MM.1S (cell line): ENCODE measurements at places on chromosomes 3 and 15.
A peak's percentile ranks its signal among the peaks of the same experiment; 100 is the strongest.

- no peak for DNase-seq
Observed at GRCh38 chr3:126432361-126433104, 37.8 kb downstream of the CFAP100 start.

- DNase-seq = peak; percentile 83
Observed at GRCh38 chr3:10224794-10225665, 23.2 kb upstream of the TATDN2 start.

DNA sequence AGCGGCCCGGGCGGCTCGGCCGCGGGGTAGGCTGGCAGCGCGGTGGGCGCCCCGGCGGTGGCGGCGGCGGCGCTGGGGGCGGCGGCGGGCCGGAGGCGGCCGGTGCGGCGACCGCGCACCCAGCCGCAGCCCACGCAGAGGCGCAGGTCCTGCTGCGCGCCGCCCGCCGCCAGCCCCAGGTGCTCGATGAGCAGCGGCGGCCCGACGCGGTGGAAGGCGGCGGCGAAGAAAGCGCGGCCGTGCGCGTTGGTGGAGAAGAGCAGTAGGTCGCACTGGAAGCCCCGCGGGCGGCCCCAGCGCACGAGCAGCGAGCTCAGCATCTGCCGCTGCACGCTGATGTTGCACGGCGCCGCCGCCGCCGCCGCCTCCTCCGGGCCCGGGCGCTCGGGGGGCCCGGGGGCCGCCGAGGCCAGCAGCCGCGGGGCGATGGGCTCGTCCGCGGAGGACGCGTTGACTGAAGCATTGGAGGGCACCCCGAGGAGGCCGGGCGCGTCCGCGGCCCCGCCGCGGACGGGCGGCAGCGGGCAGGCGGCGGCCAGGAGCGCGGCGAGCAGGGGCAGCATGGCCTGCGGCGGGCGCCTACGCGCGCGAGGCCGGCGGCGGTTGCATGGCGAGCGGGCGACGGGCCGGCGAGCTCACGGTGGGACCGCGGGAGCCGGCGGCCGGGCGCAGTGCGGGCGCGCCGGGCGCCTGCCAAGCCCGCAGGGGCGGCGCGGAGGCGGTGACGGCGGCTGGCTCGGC is 452 bp downstream of the TMEM158 start:
- peak; percentile 54 for DNase-seq

DNA sequence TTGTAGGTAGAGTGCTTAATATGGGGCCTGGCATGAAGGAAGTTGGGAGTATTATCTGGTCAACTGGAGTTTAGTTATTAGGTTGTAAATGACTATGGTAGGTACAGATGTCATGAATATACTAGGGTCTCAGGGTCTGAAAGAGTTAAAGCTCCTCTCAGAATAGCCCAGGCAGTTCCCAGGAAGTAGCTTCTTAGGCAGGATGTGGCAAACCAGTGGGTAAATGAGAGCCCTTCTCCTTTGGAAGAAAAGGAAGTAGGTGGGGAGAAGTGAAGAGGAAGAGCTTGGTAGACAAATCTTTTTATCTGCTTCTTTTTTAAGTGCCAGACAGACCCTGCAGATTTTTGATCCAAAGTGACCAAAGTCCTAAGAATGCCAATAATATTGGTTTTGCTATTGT is 24.5 kb downstream of the MAP2K1 start:
- DNase-seq = no peak

DNA sequence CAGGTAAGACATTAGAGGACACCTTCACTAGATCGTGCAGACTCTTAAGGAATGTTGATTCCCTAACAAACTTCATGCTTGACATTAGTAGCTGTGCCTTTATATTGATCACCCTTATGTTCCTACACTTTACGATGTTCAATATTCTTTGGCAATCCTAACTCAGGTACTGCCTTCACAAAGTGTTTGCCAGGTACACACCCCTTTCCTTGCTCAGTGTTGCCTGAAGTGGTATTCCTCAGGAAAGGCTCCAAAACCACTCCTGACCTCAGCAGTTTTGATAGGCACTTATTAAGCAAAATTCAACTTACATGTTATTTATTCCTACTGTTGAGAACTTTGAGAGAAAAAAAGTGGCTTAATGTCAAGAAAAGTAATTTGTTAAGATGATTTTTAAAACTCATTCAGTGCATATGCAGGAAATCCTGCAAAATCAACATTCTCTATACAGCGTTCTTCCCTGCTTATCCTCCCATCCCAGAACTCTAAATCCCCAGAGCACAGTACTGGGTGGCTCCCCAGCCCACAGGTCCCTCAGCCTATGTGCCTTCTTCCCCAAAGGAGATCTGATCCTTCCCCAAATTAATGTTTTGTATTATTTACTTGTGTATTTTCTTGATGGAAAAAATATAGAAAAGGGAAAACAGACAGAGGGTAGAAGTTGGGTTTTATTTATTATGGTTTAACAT is 260.7 kb downstream of the MECOM start:
- DNase-seq = no peak

- no peak for DNase-seq
Observed at GRCh38 chr15:89822951-89823711, 8.5 kb upstream of the ANPEP start.

- DNase-seq = no peak
Observed at GRCh38 chr3:126527455-126528211, 3.7 kb downstream of the CHST13 start.

DNA sequence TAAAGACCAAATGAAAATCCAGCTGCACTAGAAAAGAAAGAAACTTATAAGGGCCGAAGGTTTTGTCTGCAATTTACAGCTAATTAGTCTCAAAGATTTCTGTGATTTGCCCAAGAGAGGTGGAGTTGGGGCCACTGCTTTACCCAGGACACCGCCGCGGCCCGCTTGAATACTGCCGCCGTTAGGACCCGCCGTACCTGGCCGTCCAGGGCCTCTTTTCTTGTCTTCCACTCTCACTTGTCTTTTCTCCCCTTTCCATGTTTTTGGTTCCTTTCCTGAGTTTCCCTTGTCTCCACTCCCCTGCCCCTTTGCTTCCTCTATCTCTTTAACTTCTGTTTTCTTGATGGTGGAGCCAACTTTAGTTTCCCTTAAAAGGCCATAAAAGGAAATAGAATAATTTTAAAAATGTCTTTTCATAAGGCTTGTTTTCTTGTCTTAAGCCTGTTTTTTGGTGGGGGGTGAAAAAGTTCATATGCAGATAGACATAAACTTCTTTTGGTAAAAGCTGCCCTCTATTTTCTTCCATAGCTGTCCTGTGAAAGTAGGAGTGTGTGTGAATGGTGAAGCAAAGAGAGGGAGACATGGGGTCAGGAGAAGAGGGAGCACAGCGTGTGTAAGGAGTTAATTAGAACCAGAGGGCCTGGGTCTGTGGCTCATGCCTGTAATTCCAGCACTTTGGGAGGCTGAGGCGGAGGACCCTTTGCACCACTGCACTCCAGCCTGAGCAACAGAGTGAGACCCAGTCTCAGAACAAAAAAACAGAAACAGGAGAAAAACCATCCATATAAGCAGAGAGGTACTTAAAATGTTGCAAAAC is 16.0 kb upstream of the CCNL1 start:
- peak; percentile 21 for DNase-seq

DNA sequence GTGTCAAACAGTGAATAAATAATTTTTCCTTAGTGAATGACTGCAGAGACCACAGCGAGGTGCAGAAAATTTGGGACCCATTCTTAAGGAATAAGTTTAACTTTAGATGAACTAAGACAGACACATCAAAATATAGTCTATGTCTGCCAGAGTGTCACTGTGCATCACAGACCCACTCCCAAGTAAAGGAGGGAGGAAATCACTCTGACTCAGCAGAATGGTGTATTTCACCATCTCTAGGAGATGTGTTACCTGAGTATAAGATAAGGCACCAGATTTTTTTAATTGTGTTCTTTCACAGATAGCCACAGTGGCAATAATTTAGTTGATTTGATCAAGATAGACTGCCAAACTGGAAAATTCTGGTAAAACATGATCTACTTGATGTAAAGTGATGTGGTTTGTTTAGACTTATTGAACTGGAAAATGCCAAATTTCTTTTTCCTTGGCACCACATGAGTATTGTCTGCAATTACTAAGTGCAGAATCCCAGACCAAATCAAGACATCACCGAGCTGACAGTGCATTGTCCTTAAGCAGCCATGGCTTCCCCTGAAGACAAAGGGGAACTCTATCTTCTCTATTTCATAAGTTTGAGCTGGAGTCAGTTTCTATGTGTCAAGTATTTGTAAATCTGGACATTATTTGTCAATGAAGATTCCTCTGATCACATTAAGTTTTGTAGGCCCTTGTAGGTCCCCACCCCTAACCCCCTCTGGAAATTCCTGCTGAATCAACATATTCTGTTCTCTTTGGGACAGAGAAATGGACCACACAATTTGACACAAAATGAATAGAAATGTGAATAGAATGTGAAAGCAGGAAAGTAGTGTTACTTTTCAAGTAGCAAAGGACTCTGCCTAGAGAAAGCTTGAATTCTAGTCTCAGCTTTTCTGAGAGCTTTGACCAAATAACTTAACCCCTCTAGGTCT is 47.6 kb downstream of the TIPARP start:
- no peak for DNase-seq

GRCh38 chr3:14393440-14394106 is 8.8 kb upstream of the SLC6A6 start:
- DNase-seq = no peak

DNA sequence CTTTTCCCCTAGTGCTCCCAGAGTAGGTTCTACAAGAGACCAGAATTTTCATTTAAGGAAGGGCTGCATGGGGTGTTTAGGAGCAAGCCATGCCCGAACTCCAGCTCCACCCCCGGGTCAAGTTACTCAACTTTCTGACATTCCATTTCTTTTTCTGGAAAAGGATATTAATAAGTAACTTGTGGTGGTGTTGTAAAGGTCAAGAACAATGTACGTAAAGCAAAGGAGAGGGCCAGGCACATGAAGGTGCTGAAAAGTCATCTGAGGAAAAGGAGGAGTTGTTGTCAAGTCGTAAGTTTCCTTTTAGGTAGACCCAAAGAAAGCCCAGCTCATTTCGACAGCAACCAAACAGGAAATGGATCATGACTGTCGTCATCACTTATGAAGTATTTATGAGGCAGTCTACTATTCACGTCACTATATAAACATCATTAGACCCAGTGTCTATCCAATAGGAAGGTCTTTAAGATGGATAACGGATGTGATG is 319.6 kb upstream of the IL12A start:
- no peak for DNase-seq

- DNase-seq = no peak
Observed at GRCh38 chr15:31324186-31324585, 2.4 kb upstream of the KLF13 start.

DNA sequence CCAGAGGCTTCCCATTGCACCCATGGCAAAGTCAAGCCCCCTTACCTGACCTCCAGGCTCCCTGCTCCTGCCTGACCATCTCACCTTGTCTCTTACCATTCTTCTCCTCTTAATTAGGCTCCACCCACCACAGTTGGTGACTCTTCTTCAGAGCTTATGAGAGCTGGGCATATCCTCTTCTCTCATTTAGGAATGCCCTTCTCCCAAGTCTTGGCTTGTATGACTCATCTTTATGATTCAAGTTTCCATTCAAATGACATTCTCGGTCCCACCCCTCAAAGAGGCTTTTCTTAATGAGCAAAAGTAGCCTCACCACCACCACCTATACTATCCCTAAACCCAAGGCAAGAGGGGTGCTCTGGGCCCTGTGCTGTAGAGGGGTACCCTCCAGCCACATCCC is 55.3 kb upstream of the NUDT16 start:
- no peak for DNase-seq

GRCh38 chr3:59374091-59374817 is 324.4 kb upstream of the CFAP20DC start:
- DNase-seq = no peak

DNA sequence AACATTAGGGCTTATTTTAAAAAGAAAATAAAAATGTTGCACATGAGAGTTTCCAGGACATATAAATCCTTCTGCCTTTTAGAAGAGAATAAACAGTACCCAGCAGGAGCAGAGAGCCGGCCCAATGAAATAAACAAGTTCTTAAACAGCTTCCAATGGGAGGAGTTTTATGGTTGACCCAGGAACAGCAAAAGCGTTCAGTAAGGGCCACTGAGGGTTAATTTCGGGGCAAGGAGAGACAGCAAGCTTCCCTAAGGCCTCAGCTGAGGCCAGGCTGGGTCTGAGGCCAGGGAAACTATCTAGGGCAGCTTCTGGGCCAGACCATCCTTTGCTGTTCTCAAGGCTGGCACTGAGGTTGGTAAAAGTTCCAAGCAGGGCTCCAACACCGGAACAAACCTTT is 3.4 kb downstream of the PDZRN3 start:
- no peak for DNase-seq

DNA sequence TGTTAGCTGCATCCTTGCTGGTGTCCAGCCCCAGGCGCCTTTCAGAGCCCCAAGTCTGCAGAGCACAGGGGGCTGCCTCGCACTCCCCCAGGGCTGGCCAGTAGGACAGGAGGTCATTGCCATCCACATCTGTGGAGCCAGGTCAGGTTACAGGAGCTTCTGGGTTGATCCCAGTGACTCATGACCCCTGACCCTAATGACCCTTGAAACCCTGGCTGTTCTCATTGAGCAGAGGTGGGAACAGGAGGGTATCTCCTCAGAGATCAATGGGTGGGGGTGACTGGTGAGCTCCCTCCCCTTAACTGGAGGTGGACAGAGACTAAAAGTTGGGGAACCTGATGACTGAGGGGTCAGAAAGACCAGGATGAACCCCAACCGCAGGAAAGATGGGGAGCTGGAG is 6.1 kb upstream of the SLC26A6 start:
- DNase-seq = no peak

GRCh38 chr15:62035256-62035924 is 24.9 kb downstream of the VPS13C start:
- no peak for DNase-seq

DNA sequence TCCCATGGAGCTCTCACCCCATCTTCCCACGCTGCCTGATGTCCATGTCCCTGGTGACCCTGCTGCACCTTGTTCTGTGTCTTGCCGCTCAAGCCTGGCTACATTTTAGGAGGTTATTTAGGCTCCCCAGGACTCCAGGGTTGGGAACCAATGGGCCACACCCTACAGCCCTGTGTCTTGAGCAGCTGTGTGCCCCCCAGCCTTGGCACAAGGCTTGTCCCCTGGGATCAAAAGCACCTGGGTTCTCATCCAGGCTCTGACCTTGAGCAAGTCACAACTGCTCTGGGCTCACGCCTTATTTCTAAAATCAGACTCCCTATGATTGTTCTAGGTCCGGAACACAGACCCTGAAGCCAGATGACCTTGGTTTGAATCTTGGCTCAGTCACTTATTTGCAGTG is 14.1 kb downstream of the SPSB4 start:
- no peak for DNase-seq

GRCh38 chr15:67824197-67824968 is 926 bp upstream of the SKOR1 start:
- no peak for DNase-seq

DNA sequence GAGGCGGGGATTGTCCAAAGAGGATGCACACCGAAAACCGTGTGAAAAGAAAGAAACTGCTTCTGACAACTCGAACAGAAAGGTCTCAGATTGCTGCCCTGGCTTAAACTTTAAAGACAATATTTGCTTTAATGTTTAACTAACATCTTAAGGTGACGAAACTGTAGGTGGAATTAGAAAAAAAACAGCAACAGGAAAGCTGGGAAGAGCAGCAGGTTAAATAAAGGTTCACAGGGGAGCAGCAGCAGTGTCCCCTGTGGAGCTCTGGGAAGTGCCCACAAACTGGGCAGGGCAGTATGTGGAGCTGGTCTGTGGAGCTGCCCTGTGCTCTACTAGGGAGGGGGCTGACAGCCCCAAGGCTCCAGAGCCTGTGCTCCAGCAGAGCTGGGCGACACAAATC is 25.4 kb downstream of the RUVBL1 start:
- no peak for DNase-seq

- DNase-seq = no peak
Observed at GRCh38 chr3:160758929-160759577, 3.0 kb downstream of the PPM1L start.
